A673 (cell line): ENCODE measurements at places on chromosomes 1 and 21. TPM values are rescaled to one million over a fixed set of nuclear protein-coding genes. Genes with fewer than 3 reads are reported as not detected.

Gene CELA2A
- not detected in 2 replicates for total RNA-seq

Gene KRTAP21-2
- not detected in 2 replicates for total RNA-seq

Gene FTCD
- 5.4 and 6.6 TPM in 2 replicates for total RNA-seq

Gene SYTL1
- total RNA-seq = 2.1 and 3.6 TPM in 2 replicates

Gene DDAH1
- 32.5 and 35.0 TPM in 2 replicates for total RNA-seq

Gene RNU1-3
- 1,866 and 1,908 TPM in 2 replicates for total RNA-seq

Gene C2CD4D
- not detected in 2 replicates for total RNA-seq

Gene EPHA2
- total RNA-seq = 70.5 and 91.6 TPM in 2 replicates

Gene FCRL1
- total RNA-seq = not detected in 2 replicates

Gene RIPPLY3
- 5.0 and 6.2 TPM in 2 replicates for total RNA-seq
